ENCODE measurements at places on chromosomes 2 and 18. TPM values are rescaled to one million over a fixed set of nuclear protein-coding genes. Genes with fewer than 3 reads are reported as not detected.

GRCh38 chr2:207683879-207684627 lies 27.4 kb upstream of the CCNYL1 start:
- no peaks in the 10 kb centered on the region for H3K27me3 ChIP-seq
- H3K4me3 ChIP-seq = peak overlapping the region; percentile 11
- H3K4me1 ChIP-seq = peaks cover 14% of the 10 kb centered on the region
- peak; percentile 89 for DNase-seq
- H3K36me3 ChIP-seq = no peaks in the 10 kb centered on the region

- no peak for DNase-seq
- H3K36me3 ChIP-seq = no peaks in the 10 kb centered on the region
- peaks cover 33% of the 10 kb centered on the region for H3K27me3 ChIP-seq
- H3K4me3 ChIP-seq = peak overlapping the region; percentile 17
- H3K27ac ChIP-seq = no peak overlapping the region
These were observed 1.7 kb upstream of the CELF4 start for GRCh38 chr18:37567061-37567993.

The CNDP1 gene
- total RNA-seq = 0.31 TPM

DNA sequence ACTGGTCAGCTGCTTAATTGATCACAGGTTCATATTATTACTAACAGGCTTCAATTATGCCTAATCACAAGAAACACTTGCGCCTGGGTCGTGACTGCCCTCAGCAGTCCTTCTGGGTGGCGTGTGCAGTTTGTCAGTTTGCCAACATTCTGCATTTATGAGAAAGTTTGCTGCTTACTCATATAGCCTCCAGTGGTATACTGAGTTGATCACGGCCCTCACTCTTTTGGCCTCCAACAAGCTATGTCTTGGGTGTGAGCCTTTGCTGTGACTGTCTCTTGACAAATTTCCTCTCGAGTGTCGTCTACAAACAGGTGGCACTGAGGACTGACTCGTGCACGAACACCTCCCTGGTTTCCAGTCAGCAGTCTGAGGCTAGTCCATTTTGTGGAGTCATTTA lies 27.3 kb downstream of the DCDC2C start:
- no peak for DNase-seq
- H3K27ac ChIP-seq = no peak overlapping the region
- H3K4me3 ChIP-seq = no peak overlapping the region
- no peaks in the 10 kb centered on the region for H3K36me3 ChIP-seq
- H3K27me3 ChIP-seq = peaks cover 5% of the 10 kb centered on the region
- H3K4me1 ChIP-seq = peaks cover 5% of the 10 kb centered on the region

DNA sequence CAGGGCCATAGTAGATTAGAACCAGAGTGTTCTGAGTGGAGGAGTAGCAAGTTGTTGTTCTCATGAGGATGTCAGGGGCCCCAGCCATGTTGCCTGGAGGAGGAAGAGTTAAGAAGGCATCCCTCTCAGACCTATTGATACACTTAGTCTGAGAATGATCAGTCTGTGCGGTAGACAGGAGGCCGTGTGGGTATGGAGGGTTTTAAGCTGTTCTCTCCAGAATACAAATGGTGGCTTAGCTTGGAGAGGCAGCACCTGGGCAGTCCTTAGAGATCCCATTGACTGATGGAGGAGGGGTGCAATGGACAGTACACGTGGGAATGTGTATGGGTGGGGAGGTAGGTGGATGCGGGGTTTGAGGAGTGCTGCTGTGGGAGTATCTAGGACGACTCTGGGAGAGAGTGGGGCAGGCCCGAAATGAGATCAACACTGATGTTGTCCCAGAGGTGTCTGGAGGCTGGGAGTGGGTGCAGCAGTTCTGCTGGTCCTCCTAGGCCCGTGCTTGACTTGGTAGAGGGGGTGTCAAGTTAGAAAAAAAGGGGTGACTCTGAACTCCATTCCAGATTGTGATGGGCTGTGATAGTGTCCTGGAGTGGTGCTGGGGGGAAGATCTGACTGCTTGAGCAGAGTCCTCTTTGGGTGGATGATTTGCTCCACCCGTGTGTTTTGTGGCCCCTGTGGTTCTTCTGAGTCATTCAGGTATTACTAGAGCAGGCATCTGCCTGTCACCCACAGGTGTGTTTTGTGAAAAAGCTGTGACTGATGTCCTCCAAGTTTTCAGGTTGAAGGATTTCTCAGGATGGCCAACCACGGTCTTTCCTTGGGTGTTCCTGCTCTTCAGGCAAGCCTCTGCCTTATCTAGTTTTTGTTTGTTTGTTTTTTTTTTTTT lies 44.7 kb downstream of the C2orf42 start:
- peaks cover 16% of the 10 kb centered on the region for H3K4me1 ChIP-seq
- H3K36me3 ChIP-seq = peaks cover 4% of the 10 kb centered on the region
- H3K27ac ChIP-seq = no peak overlapping the region

DNA sequence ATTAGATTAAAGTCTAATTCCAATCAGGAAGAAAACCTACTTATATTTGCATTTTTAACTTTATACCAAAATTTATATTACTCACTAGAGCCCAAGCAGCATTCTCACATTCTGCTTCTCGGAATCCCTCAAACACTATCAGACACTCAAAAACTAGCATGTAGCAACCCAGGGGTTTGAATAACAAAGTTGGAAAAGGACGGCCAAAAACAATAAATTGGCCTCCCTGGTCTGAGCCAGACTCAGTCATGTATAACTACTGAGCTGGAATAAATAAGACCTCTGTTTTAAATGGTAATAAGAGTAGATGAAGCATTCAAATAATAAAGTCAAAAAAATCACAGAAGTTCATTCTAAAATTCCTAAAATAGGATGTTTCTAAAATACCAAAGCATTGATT lies 290.9 kb downstream of the IRS1 start:
- DNase-seq = peak; percentile 46
- no peaks in the 10 kb centered on the region for H3K27me3 ChIP-seq
- H3K4me1 ChIP-seq = no peaks in the 10 kb centered on the region
- no peak overlapping the region for H3K27ac ChIP-seq
- H3K36me3 ChIP-seq = no peaks in the 10 kb centered on the region
- H3K4me3 ChIP-seq = no peak overlapping the region

DNA sequence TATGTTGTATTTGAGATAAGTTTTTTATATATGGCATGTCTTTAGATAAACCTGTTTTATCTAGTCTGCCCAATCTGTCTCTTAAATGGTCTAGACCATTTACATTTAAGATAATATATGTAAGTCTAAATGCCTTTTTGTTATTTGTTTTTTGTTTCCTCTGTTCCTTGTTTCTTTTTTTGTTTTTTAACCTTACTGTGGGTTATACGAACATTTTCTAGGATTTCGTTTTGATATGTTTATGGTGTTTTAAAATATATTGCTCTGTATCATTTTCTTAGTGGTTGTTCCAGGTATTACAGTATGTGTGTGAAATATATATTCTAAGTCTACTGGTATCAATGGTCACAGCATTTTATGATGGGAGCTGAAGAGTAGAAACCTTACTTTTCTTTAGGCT lies 13.3 kb downstream of the BCL2L11 start:
- no peak for DNase-seq
- H3K4me1 ChIP-seq = peaks cover 11% of the 10 kb centered on the region
- H3K36me3 ChIP-seq = no peaks in the 10 kb centered on the region
- H3K4me3 ChIP-seq = no peak overlapping the region
- H3K27ac ChIP-seq = no peak overlapping the region

- no peak for DNase-seq
- H3K27ac ChIP-seq = no peak overlapping the region
- no peak overlapping the region for H3K4me3 ChIP-seq
- no peaks in the 10 kb centered on the region for H3K27me3 ChIP-seq
- H3K4me1 ChIP-seq = peaks cover 58% of the 10 kb centered on the region
These were observed 3.5 kb upstream of the EMILIN1 start for GRCh38 chr2:27074738-27075565.

DNA sequence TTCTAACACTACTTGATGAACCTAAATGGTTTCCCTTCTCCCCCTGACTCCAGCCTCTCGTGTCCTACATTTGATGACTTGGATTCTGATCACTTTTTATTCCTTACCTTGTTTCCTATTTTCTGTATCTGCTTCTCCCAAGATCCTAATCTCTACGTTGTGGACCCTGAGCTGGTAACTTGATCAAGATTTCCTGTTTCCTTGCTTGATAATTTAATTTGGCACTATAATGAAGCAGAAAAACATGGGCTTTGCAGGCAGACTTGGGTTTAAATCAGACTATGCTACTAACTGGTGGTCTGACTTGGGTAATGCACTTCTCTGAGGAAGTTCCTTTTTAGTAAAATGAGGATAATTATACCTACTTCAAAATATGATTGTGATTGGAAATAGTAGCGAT lies 11.7 kb upstream of the FBXO11 start:
- no peak overlapping the region for H3K27ac ChIP-seq
- no peaks in the 10 kb centered on the region for H3K4me1 ChIP-seq
- no peaks in the 10 kb centered on the region for H3K36me3 ChIP-seq
- DNase-seq = no peak
- no peak overlapping the region for H3K4me3 ChIP-seq

The TMEM17 gene
- total RNA-seq = 4.0 TPM

DNA sequence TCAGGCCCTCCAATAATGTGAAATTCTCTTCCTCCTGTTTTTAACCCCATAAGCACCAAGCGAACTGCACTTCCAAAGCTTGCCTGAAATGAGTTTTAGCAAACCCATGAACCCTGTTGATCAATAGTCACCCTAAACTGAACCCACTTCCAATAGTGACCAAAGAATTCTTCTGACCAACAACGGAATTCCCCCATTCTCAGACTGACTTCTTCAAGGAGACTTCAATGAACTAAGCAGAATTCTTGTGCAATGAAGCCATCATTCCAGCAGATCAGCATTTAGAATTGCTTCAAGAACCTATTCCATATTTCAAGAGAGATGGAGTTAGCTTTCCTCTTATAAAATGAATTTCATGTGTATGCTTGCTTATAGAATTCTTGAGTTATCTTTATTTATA lies 176.9 kb upstream of the FN1 start:
- H3K4me1 ChIP-seq = peaks cover 15% of the 10 kb centered on the region
- H3K27ac ChIP-seq = peak overlapping the region; percentile 23
- H3K4me3 ChIP-seq = no peak overlapping the region
- no peaks in the 10 kb centered on the region for H3K27me3 ChIP-seq

GRCh38 chr2:237072067-237072931 lies 13.4 kb upstream of the COPS8 start:
- H3K27ac ChIP-seq = no peak overlapping the region
- H3K4me1 ChIP-seq = peaks cover 18% of the 10 kb centered on the region
- H3K27me3 ChIP-seq = no peaks in the 10 kb centered on the region
- DNase-seq = peak; percentile 17
- H3K36me3 ChIP-seq = no peaks in the 10 kb centered on the region

The UGT1A4 gene
- not detected for total RNA-seq

The COQ10B gene
- total RNA-seq = 48.3 TPM

GRCh38 chr2:7725850-7726242 lies 808.6 kb downstream of the RNF144A start:
- no peak overlapping the region for H3K4me3 ChIP-seq
- H3K36me3 ChIP-seq = no peaks in the 10 kb centered on the region
- no peaks in the 10 kb centered on the region for H3K27me3 ChIP-seq
- H3K4me1 ChIP-seq = no peaks in the 10 kb centered on the region

The RNF152 gene
- 73.9 TPM for total RNA-seq

The HOXD13 gene
- not detected for total RNA-seq

GRCh38 chr18:42508683-42509296 lies 553.8 kb downstream of the PIK3C3 start:
- H3K27ac ChIP-seq = no peak overlapping the region
- H3K27me3 ChIP-seq = no peaks in the 10 kb centered on the region
- no peak overlapping the region for H3K4me3 ChIP-seq

- peaks cover 12% of the 10 kb centered on the region for H3K4me1 ChIP-seq
- no peak overlapping the region for H3K27ac ChIP-seq
- H3K27me3 ChIP-seq = no peaks in the 10 kb centered on the region
- peak; percentile 28 for DNase-seq
- no peaks in the 10 kb centered on the region for H3K36me3 ChIP-seq
These were observed 73.1 kb downstream of the IRS1 start for GRCh38 chr2:226726546-226726945.

The PMAIP1 gene
- total RNA-seq = 98.1 TPM

The RAB27B gene
- 0.91 TPM for total RNA-seq

The TMEM247 gene
- total RNA-seq = not detected

GRCh38 chr2:100601661-100602060 lies 38.9 kb downstream of the PDCL3 start:
- DNase-seq = no peak
- no peak overlapping the region for H3K27ac ChIP-seq
- peaks cover 12% of the 10 kb centered on the region for H3K4me1 ChIP-seq
- H3K27me3 ChIP-seq = no peaks in the 10 kb centered on the region

DNA sequence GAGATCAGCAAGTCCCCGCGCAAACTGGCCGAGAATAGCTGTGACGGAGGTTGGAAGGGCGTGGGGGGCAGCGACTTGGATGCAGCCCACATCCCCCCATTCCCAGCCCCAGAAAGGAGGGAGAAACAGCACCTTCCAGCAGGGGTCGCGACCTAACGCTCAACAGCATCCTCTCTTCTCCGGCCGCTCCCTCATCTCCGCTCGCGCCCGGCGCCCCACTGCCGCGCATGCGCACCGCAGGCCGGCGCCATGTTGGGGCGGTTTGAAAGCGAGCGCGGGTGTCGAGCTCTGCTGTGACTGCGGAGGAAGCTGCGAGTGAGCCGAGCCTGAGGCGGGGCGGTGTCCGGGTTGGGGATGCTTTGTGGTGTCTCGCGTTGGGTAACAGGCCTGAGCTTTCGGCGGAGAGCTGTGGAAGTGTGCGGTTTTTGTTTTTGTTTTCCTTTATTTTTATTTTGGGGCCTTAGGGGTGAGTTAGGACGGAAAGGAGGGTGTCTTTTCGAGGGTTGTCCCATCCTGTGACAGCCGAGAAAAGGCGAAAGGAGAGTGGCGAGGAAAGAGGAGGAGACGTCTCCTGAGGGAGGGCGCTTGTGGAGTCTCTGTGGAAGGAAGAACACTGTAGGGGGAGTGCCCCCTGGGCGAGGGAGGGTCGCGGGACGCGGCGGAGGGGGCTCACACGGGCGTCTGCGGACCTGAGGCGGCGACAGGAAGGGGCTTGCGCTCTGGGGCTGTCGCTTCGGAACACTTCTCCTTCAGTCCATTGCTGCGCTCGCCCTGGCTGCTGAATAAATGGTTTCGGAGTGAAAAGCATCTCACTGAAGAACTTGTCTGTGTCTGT lies at the start of the genes C18orf54 and STARD6:
TSS of gene C18orf54 (plus strand) at position 247 of the 835 bp plus-strand sequence. CDS start 2,667 bp downstream, outside the sequence.
TSS of gene STARD6 (minus strand) at position 199 of the 835 bp plus-strand sequence. CDS start 3,285 bp downstream, outside the sequence.
- no peaks in the 10 kb centered on the region for H3K36me3 ChIP-seq
- peak within 1 kb of the TSS; percentile 93 for H3K4me3 ChIP-seq
- DNase-seq = peak; percentile 72
- no peaks in the 10 kb centered on the region for H3K27me3 ChIP-seq
- peaks cover 13% of the 10 kb centered on the region for H3K4me1 ChIP-seq

GRCh38 chr18:27143580-27144287 lies 41.4 kb downstream of the CHST9 start:
- H3K4me1 ChIP-seq = no peaks in the 10 kb centered on the region
- DNase-seq = no peak
- no peaks in the 10 kb centered on the region for H3K27me3 ChIP-seq
- H3K36me3 ChIP-seq = no peaks in the 10 kb centered on the region
- H3K4me3 ChIP-seq = no peak overlapping the region

DNA sequence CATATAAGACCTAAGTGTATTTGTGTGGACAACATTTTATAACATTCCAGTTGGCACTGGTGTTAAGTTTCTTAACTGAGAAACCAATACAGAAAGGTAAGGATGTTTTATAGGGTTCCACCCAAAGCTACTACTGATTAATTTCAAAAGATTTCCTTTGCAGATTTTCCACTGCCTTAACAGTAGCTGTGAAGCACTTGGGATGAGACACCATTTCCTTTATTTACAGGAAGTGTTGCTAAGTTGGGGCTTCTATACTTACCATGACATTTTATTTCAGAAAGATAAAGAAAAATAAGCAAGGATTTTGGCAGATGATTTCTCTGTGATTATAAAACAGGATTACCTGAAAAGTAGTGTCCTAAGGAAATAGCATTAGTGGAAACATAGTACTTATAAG lies 234.3 kb downstream of the CALCRL start:
- no peaks in the 10 kb centered on the region for H3K4me1 ChIP-seq
- H3K27me3 ChIP-seq = no peaks in the 10 kb centered on the region
- no peak overlapping the region for H3K4me3 ChIP-seq
- no peaks in the 10 kb centered on the region for H3K36me3 ChIP-seq
- no peak for DNase-seq
- H3K27ac ChIP-seq = no peak overlapping the region

The PMS1 gene
- total RNA-seq = 17.9 TPM

Measured in astrocyte (in vitro differentiated cells and primary cell).